Occipital lobe (tissue), 3 donors: ENCODE measurements at places on chromosomes 3 and 15. TPM values are rescaled to one million over a fixed set of nuclear protein-coding genes. Genes with fewer than 3 reads are reported as not detected.

PFKFB4 gene
- total RNA-seq, result 19.2 TPM

SMCO1 gene
- not detected for total RNA-seq

SLC28A2 gene
- not detected for total RNA-seq

CHMP2B gene
- 36.7 TPM for total RNA-seq

CHRNB4 gene
- 1.1 TPM for total RNA-seq

PLXNA1 gene
- total RNA-seq, result 47.7 TPM

ARPIN gene
- total RNA-seq, result 15.9 TPM

EBLN2 gene
- 11.1 TPM for total RNA-seq

GOLGA6B gene
- not detected for total RNA-seq

ADAMTS9 gene
- total RNA-seq, result 17.3 TPM

BSN gene
- 7.3 TPM for total RNA-seq

INSYN1 gene
- 30.1 TPM for total RNA-seq

FRMD5 gene
- 29.2 TPM for total RNA-seq

SPSB4 gene
- 8.3 TPM for total RNA-seq

NUSAP1 gene
- 20.7 TPM for total RNA-seq

ST3GAL6 gene
- total RNA-seq, result 35.6 TPM

LRTM1 gene
- not detected for total RNA-seq

FGF7 gene
- 0.31 TPM for total RNA-seq

SNX22 gene
- 14.5 TPM for total RNA-seq

SEMA6D gene
- 49.8 TPM for total RNA-seq

TUSC7 gene
- total RNA-seq, result not detected

TTLL13 gene
- total RNA-seq, result 0.31 TPM

TRIM69 gene
- total RNA-seq, result 35.6 TPM

LTF gene
- total RNA-seq, result 3.6 TPM

CCR8 gene
- not detected for total RNA-seq

PLA2G4E gene
- total RNA-seq, result not detected

EPHA3 gene
- 349 TPM for total RNA-seq

GOLGA6L10 gene
- 3.1 TPM for total RNA-seq

FES gene
- total RNA-seq, result 4.8 TPM

PLSCR5 gene
- not detected for total RNA-seq

IQCH gene
- total RNA-seq, result 2.8 TPM

RBMS3 gene
- total RNA-seq, result 19.8 TPM

SEMA3B gene
- 2.3 TPM for total RNA-seq

GHSR gene
- total RNA-seq, result not detected

ELP6 gene
- 23.4 TPM for total RNA-seq

IRAK2 gene
- total RNA-seq, result 3.7 TPM
